ENCODE measurements at places on chromosomes 3 and 15.

DNA sequence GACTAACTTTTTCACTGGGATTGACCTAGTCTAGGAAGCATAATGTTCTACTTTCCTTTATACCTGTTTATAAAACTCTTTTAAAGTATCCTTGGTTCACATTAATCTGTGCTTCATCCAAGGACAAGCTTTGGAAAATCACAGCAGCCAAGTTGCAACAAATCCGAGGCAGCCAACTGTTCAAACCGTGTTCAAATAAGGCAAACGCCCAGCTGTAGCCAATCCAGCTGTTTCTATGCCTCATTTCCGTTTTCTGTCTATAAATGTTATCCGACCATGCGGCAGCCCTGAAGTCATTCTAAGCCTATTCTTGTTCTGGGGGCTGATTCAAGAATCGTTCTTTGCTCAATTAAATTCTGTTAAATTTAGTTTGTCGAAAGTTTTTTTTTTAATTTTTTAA lies 78.3 kb downstream of the FMN1 start:
- DNase-seq, result no peak

GRCh38 chr15:72070817-72071447 lies 47.0 kb downstream of the MYO9A start:
- DNase-seq, result no peak

DNA sequence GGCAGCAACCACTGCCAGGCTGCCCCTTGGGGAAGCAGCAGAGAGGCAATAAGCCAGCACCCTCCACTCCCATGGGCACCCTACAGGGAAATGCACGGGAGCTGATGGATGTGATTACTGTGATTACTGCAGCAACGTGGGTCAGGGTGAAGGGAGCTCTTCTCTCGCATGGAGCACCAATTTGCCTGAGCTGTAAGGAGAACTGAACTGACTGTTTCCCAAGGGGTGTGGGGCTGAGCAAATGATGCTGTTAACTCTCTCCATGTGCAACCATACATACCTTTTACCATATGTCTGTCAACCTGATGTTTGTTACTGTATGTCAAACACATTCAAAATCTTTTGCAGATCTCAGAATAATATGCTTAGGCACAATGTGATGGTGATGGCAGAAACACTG lies 680.6 kb downstream of the SQOR start:
- DNase-seq, result no peak

- DNase-seq, result peak; percentile 81
These were observed 463 bp downstream of the TERC start for GRCh38 chr3:169764312-169764881.

DNA sequence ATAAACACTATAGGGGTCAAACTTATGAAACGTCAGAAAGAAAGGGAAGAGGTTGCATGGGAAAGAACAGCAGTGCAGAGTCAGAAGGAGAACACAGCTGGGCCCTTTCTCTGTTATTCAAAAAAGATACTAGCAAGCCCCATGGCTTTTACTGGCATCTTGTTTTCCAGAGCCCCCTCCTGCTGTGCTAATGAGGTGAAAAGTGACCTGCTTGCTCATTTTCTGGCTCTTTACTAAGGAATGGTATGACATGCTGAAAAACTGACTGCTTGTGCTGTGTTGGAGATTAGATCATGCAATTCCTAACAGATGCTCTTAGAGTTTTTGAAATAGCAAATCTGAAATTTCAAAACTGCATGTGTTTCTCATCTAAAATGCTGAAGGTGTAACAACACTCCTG lies 541.6 kb upstream of the ALCAM start:
- DNase-seq, result no peak

GRCh38 chr15:96693515-96693914 lies 363.0 kb downstream of the NR2F2 start:
- no peak for DNase-seq

DNA sequence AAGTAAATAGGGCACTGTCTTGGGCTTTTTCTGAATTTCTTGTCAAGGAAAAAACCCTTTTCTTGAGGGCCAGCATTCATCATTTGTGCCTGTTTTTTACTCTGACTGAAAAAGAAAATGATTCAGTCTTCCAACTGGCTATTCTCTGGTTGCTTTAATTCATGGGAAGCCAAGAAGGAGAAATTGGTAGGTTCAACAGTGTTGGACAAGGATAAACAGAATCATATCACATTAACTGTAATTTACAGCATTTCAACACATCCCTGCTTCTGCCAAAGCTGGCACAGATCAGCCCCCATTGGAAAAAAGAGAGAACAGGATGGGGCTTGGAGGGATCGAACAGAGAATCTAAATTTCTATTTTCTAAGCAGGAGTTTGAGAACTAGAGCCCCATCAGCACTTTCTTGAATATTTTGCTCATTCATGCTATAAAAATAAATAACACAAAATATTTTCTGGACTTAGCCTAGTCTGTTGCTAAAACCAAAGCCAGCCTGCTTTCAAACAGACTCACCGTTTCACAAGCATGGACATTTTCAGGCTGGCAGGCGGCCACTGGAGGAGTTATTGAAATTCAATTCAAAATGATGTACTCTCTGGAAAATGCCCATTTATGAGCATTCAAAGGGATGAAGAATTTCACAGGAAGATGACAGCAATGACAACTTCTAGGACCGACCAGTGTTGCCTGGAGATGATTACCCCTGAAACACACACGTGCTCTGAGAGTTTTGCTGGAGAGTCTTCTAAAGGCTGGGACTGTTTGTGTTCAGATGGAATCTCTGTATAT lies 181.2 kb downstream of the WNT5A start:
- no peak for DNase-seq

DNA sequence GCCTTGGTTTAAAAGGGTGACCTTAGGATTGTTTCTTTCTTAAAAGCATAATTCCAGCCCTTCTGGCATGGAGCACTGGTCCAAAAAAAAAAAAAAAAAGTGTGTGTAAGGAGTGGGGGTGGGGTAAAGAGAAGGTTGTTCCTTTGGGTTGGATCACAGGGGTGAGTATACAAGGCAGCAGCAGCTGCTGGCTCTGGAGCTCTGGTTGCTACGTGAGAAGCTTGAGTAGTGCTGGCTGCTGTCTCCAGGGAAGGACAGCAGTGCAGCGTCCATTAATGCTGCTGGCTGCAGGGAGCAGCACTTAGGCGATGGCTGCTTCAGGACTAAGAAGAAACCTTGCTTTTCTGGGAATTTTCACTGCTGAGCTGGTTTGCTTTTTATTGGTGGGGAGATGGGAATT lies 2.3 kb downstream of the SETD5 start:
- DNase-seq, result peak; percentile 92

GRCh38 chr15:92870010-92870591 lies 30.0 kb upstream of the CHD2 start:
- DNase-seq, result no peak

DNA sequence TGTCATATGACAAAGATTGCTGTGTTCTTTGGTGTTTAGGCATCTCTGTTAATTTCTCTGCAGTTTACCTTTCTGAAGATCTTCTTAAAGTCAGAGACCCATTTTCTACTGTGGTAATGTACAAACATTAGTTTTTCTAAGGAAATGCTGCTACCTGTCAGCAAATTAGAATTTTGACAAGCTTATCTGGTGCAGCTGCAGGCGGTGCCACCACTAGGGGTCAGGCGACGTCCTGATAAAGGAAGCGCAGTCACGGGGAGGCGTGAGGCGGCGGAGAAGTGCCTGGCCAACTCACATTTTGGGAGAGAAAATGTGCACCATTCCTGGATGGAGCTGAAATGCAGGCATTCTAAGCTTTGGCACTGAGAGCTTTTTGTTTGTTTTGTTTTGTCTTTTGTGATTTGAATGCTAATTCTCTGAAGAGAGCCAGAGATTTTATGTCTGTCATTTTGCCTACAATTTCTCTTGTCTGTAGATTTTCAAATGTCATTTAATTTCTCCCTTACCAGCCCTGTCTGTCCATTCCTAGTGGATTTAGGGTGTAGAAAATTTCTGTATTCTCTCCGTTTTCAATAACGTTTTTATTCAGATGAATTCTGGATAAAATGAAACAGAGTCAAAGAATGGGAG lies 24.9 kb upstream of the SIAH2 start:
- DNase-seq, result peak; percentile 93

GRCh38 chr3:37545479-37545878 lies 316.2 kb upstream of the CTDSPL start:
- DNase-seq, result no peak

DNA sequence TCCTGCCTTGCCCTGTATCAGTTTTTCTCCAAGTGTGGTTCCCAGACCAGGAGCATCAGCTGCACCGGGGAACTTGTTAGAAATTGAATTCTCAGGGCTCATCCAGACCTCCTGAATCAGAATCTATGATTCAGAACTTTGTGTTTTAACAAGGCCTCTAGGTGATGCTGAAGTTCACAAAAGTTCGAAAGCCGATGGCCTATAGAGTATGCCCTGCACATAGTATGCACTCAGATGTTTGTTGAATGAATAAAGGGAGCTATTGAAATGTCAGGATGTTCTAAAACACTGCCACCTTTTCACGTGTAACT lies 664 bp upstream of the LARP6 start:
- DNase-seq, result no peak

DNA sequence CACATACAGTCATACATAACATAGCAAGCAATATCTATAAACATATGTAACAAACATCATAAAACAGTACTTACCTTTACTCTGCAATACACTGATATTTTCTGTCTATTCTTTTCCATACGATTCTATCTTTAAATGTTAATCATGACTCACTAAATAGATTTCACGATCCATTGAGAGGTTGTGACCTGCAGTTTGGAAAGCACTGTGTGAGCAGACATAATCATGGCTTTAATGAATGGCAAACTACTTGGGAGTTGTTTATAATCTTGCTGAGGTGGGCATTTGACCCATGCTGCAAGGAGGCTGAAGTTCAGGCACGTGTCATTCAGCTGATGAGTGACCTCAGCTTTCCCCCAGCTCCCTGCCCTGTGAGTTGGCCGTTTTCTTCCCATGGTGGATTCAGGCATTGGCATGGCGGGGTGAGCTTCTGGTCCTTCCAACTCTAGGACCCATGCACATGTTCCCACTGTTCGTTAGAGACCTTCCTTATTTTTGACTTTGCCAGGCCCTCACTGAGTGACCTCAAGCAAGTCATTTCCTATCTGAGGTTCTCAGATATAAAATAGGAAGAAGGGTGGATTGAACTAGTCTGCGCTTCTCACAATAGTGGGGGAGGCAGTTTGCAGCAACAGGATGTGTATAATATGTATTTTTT lies 41.7 kb downstream of the PAQR5 start:
- DNase-seq, result no peak

DNA sequence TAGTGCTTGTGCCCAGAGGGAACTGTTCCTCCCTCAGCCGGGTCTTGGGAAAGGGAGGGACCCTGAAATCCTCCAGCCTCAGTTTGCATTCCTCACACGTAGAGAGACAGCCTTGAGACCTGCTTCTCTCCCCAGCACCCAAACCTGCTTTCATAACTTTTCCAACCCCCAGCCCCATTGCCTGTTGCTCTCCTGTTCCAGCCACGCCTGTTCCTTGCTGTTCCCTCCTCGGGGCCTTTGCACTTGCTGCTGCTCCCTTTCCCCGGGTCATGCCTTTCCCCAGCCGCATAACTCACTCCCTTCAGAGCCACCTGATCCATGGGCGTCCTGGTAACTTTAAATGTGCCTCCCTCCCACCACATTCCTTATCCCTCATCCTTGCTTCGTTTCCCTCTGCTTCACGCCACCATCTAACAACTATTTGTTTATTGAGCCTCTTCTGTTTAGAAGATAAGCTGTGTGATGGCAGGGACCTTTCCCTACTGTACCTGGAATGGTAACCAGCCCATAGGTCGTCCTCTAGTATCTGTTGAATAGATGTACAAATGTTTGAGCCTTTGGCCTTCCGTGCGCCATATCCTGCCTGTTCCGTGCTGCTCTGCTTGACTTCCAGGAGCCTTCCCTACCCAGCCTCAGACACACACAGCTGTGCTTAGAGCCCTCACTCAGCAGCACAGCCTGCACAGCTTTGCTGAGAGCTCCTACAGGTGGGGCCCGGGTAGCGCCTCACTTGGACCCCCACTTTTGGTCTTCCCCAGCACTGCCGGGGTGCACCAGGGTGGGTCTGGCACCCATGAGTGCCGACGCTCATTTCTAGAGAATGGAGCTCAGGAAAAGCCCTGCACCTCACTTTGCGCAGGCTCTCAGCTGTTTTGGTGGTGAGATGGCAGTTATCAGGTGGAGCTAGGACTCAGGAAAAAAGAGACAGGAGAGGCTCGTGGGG lies 60.2 kb downstream of the SCN5A start:
- peak; percentile 3 for DNase-seq

- DNase-seq, result no peak
These were observed 304.5 kb downstream of the AGBL1 start for GRCh38 chr15:86384186-86384585.

Data from testis (tissue), 5 donors.